Omental fat pad (tissue), 4 donors: ENCODE measurements at places on chromosomes 3 and 15.

GRCh38 chr15:57302640-57303257 is 73.6 kb upstream of the CGNL1 start:
- no peak for DNase-seq

GRCh38 chr15:38061856-38062649 is 127.6 kb downstream of the TMCO5A start:
- DNase-seq = no peak

DNA sequence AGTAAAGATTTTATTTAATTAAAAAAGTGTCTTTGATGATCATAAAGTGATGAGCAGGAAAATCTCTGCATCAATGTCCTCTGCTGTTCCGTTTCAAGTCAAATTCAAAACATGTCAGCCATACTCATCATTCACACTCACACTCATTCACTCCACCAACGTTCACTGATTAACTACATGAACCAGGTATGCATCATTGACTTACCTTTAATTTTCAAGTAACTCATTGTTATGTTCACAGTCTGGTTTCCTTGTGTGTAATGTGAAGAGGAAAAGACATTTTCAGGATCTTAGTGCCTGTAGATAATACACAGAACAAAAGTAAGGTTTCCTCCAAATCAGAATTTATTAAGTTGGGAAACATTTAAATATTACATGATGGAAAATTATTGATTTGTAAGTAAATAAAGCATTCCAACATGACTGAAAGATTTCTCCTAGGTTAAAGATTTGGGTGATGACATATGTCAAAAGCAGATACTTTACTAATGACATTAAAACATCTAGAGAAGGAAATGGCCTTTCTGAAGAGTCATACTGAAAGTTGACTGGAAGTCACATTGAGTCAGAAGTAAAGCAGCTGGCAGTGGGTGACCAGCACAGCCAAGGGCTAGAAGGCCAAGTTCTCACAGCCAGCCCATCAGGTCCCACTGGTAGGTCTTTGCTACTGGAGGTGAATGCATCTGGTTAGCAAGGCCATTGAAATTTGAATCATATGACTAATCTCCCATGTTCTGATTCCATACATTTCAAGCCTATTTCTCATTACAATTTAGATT is 251.9 kb downstream of the CDIN1 start:
- DNase-seq = no peak

- DNase-seq = no peak
These were observed 1035.8 kb upstream of the CFAP20DC start for GRCh38 chr3:60085649-60086048.

DNA sequence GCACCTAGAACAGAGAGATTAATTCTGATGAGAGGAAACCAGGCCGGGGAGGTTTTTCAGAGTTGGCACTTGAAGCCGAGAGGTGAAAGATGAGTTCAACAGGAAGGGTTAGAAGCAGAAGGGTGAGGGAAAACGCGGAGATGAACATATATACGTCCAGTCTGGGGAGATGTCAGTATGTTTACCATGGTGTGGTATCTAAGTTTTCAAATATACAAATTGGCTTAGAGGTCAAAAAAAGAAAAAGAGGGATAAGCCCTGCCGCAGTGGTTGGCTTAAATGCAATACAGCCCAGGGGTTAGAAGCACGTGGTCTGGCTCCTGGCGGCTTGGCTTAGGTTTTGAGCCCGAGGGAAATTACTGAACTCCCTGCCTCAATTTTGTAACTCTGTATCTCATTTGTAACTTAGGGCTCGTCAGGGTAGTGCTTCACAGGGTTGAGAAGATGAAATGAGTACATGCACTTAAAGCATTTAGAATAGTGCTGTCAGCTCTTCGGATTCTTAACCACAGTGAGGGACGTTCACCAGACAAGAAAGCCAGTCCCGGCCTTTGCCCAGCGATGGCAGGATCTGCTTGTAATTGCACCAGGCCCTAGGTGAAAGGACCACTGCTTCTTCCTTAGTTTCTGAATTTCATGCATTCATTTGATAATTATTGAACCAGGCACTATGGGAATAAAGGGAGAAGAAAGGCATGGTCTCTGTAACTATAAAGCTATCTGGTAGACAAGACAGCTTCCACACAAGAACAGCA is 6.4 kb downstream of the HES1 start:
- DNase-seq = no peak

DNA sequence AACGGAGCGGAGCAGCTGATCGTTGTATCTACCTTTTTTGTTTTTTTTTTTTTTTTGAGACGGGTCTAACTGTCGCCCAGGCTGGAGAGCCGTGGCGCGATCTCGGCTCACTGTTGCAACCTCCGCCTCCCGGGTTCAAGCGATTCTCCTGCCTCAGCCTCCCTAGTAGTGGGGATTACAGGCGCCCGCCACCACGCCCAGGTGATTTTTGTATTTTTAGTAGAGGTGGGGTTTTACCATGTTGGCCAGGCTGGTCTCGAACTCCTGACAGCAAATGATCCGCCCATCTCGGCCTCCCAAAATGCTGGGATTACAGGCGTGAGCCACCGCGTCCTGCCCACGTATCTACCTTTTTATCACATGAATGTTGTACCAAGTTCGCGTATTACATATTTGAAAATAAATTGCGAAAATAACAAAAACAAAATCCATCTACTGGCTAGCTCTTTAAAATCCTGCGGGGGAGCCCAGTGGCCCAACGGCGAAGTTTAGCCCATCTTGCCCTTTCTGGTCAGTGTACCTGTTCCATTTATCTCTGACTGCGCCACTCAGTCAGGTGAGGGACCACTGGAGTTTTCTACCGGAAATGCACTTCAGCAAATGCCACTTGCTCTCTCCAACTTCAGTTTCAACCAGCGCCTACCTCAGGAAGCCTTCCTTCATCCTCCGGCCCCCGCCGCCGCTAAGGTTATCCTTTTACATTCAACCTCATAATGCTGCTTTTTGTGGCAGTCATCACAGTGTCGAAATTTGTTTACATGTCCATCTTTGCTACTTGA is 1.2 kb upstream of the EIF3J start:
- DNase-seq = no peak
